ENCODE measurements at places on chromosomes 16 and 17.
A peak's percentile ranks its signal among the peaks of the same experiment; 100 is the strongest.

- DNase-seq = peak; percentile 61
These were observed 308.4 kb downstream of the ZFHX3 start for GRCh38 chr16:72739577-72739976.

DNA sequence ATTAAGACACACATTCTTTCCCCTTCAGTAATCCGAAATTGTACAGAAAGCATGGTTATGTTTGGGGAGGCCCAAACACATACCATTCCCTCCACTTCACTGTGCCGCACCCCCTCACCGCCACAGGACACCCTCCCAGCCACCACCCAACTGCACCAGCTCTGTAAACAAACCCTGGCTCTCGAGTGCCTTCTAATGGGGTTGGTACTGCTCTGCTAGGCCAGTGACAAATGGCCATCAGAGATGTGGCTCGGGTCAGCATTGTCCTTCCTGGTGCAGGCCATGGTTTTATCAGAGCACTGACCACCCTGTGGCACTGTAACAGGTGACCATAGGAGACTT is 24.0 kb upstream of the SREBF1 start:
- DNase-seq = peak; percentile 47

DNA sequence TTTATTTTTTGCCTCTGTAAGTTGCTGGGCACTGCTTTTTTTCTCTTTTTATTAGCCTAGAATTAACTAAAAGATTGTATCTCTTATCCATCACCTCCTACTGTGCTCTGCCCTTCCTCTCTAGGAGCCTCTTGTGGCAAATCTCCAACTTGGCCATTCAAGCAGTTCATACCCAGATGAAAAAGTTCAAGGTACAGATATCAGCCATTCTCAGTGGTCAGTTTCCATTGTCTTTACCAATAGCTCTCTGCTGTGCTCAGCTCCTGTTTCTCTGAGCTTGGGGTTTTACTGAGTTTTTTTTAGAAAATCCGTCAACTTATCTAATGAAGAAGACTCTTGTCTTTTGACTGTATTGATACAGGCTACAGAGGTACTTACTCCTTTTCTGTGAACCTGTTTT is 15.6 kb downstream of the MOSMO start:
- no peak for DNase-seq

- DNase-seq = no peak
These were observed 20.3 kb upstream of the SLC52A1 start for GRCh38 chr17:5055543-5055942.

DNA sequence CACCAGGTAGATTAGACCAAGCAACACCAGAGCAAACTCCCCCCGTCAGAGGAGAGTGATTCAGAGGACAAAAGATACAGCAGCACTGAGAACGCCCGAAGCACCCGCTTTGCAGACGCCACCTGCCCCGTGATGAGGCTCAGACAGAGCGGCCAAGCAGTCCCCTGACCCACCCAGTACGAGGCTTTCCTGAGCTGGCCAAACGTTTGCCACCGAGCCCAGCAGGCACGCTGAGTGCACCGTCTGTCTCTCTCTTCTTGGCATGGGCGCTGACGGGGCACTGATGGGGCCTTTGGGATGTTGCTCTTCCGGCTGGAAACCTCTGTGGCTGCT is 19.4 kb upstream of the WDR45B start:
- DNase-seq = no peak

DNA sequence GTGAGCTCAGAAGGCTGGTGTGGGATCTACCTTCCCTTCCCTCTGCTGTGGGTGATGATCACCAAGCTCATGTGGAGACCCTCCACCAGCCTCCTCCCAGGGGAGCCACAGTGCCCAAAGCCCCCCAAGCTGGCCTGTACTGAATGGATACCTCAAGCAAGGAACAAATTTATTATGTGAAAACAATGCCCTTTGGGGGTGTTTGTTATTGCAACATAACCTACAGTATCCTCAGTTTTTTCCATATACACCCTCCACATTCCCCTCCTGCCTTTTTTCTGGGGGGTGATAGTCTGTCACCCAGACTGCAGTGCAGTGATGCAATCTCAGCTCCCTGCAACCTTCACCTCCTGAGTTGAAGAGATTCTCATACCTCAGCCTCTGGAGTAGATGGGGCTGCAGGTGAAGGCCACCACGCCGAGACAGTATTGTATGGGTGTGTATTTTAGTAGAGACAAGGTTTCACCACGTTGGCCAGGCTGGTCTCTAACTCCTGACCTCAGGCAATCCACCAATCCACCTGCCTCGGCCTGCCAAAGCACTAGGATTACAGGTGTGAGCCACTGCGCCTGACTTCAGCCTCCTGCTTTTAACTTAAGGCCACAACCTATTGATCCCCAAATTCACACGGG is 215.9 kb downstream of the CPPED1 start:
- no peak for DNase-seq

DNA sequence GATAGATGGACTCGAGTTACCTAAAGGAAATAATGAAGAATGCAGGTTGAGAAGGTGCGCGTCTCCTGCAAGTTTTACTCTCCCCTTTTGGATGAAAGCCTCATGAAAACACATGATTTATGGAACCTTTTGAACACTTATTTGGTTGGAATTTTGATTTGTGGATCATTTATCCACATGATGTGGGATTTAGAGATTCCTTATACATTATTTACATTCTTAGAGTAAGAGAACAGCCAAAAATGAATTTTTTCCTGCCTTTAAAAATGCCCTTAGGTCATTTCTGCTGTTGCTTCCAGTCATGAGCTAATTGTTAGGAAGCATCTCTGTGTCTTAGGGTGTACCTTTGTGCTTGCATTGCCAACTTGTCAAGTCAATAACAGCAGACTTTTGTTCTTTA is 99.9 kb downstream of the RPTOR start:
- DNase-seq = peak; percentile 71

- DNase-seq = no peak
These were observed 24.1 kb upstream of the IL21R start for GRCh38 chr16:27377666-27378485.

DNA sequence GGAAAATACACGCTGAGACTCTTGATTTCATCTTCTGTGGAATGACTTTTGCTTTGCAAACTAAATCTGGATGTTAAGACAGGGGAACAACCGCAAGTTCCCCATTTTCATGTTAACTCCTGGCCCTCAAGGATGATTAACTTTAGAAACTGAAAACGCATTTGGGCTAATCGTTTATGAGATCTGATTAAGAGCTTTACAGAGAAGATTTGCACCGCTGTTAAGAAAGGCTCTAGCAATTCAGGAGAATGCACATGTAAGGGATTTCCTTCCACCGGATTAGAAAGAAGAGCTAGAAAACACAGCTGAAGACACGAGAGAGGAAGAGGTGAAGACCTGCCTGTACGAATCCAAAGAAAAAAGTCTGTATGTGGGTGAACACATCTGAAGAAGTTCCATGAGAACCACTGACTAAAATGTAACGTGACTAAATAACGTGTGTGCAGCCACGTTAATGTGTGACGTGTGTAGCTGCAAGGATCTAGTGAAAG is 106.4 kb downstream of the YPEL2 start:
- DNase-seq = no peak

DNA sequence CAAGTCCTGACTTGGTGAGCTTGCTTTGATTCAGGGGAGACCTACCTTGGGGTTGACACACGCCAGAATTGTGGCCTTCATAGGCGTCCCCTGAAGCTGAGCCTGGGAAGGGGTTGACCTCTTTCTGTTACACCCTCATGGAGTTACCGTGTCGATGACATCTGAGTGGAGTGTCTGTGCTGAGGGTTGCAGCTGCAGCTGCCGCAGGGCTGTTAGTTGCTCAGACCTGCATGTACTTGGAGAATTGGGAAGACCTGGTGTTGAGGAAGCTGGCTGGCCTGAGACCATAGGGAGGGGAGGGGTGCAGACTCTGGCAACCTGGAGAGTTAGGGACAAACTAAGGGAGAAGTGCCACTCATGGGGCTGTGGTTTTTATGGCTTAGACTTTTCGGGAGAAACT is 9.6 kb downstream of the GSE1 start:
- DNase-seq = no peak

DNA sequence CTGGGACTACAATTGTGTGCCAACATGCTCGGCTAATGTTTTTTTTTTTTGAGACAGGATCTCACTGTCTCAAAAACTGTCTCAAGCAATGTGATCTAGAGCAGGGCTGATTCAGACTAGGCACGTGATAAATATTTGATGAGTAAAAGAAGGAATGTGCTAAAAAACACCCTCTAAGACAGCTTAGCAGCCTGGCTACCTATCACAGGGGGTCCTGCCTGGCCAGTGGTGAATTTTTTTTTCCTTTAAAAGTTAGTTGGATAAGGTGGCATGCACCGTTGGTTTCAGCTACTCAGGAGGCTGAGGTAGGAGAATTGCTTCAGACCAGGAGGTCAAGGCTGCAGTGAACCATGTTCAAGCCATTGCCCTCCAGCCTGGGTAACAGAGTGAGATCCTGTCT is 14.8 kb upstream of the GPATCH8 start:
- DNase-seq = peak; percentile 66

GRCh38 chr16:79076047-79076767 is 524.3 kb downstream of the MAF start:
- no peak for DNase-seq

DNA sequence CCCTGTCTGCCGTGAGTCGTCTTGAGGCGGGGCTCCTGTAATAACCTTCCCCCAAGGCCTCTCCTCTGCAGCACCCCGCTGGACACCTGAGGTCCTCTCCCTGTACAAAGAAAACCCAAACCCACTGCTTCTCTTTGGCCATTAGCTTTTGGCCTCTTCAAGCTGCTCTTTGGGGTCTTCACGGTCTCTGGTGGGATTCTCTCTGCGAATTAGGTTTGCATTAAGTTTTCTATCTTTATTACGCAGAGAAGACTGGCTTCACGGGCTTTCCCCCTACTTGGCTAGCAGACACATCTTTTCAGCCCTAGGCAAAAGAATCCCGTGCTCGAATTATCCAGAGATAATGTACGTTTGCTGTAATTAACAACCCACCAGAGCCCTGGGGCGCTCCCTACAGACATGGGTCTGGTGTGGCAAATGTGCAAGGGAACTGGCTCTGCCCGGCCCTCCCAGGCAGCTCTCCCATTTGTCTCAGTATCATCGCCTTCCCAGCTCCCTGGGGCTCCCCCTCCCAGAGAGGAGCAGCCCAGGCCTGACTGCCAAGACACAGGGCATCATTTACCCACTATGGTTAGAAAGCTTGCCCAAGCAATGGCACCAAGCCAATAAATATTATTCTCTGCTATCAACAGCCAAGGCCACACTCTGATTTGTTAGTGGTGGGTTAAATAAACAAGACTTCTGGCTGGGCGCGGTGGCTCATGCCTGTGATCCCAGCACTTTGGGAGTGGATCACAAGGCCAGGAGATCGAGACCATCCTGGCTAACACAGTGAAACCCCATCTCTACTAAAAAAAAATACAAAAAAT is 24.7 kb upstream of the KLHDC4 start:
- DNase-seq = peak; percentile 29

DNA sequence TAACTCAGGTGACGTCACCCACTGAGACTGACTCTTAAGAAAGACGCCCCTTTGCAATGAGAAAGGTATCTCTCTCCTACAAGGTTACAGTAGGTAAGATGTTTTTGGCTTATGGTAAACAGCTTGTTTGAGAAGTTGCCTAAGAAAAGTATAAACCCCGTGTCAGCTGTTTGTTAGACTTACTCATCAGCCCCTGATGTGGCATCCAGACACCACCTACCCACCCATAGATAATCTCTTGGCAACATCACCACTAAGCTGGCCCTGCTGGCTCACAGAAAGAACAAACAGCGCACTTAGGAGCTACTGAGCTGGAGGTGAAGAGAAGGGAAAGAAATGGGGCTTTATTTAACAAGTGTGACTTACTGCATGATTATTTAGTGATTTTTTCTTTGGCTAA is 121.0 kb downstream of the PARN start:
- peak; percentile 27 for DNase-seq

DNA sequence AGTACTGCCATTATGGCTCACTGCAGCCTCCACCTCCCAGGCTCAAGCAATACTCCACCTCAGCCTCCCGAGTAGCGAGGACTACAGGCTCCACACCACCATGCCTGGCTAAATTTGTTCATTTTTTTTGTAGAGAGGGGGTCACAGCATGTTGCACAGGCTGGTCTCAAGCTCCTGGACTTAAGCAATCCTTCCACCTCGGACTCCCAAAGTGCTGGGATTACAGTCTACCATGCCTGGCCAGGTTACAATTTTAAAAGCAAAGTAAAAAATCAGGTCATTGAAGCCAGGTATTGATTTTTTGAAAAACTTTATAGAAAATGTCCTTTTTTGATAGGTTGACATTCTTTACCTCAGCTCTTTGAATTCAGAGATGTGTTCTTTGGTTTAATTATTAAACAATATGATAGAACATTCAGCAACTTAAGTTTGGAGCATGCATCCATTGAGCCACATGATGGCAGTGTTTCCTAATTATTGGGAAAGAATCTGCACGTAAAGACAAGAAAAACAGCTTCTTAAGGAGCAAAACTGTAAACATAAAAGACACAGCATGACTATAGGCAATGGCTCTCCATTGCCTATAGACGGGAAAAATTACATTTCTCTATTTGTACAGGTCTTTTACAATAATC is 1.7 kb upstream of the SLC16A11 start:
- peak; percentile 77 for DNase-seq

GRCh38 chr17:18038149-18038850 is 668 bp downstream of the ATPAF2 start:
- no peak for DNase-seq

DNA sequence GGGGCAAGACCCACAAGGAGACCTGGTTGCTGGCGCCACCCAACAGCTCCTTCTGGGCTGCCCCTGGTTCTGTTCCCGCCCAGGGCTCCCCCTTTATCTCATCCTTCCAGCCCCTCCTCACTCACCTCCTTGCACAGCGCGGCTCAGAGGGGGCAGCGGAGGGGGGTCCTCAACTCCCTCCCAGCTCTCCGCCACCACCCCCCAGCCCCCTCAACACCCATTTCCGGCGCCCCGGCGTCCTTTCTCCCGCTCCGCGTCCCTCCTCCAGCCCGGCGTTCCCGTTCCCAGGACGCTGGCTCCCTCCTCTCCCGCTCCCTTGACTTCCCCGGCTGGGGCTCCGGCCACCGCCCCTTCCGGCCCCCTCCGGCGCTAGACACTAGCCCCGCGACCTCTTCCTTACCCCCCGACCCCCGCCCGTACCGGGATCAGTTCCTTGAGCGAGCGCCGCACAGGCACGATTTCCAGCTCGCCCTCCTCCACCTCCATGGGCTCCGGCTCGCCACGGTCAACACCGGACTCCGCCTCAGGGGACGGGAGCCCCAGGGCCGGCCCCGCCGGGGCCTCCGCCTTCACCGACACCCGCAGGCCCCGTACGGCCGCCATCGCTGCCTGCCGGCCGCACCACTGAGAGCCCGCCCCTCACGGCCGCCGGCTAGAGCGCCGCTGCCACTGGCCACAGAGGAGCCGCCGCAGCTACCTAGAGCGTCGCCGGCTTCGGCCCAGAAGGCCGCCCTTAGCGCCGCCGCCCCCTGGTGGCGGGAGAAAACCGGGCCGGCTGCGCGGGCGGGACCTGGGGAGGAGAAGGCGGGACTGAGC is at the start of gene NCBP3:
Gene NCBP3, minus strand, starts transcription at position 626 of the 816 bp plus-strand sequence. Its CDS starts 23 bp downstream, at position 603.
- DNase-seq = peak; percentile 94

GRCh38 chr16:86510465-86511261 is at the start of gene FOXF1:
FOXF1 (plus strand) TSS chr16:86510527; CDS start chr16:86510570, 43 bp downstream.
- DNase-seq = peak; percentile 27

DNA sequence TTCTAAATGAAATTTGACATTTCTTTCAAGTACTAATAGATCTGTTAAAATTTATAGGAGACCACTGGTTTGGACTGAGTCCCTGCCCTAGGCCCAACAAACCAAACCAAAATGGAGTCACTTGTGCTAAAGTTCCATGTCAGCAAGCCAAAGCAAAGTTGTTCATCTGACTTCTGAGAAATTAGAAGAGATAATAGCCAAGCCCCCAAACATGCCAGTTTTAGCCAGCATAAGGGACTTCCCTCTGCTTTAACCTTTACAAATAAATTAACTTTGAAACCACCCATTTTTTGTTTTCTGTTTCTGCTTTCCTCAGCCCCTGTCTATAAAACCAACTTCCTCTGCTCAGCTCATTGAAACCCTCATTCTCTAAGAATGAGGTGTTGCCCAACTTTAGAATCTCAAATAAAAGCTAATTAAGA is 18.9 kb downstream of the CDR2 start:
- no peak for DNase-seq
